ENCODE measurements at places on chromosomes 3 and 15.

- DNase-seq, result no peak
Observed at GRCh38 chr3:157082305-157082982, 77.5 kb downstream of the CCNL1 start.

- DNase-seq, result no peak
Observed at GRCh38 chr15:90570643-90571042, 40.9 kb downstream of the CRTC3 start.

DNA sequence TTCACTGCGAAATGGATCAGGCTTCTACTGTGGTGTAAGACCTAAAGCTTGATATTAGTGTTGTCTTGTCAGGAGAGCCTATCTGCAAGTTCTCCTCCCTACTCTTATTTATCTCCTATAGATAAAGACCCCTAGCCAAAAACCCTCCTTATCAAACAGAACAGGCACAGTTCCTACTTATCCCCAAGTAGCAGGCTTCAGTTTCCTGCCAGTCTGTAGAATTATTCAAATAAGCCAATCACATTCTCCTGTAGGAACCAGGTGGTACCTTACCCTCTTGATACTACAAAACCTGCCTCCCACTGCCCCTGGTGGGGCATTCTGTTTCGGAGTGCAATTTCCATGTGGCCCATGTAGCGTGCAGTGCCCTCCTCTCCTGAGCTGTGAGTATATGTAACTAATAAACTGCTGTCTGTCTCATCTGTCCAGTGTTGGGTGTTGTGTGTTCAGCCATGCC is 28.7 kb downstream of the HDGFL3 start:
- no peak for DNase-seq

GRCh38 chr15:31824024-31824423 is 206.3 kb upstream of the CHRNA7 start:
- no peak for DNase-seq

DNA sequence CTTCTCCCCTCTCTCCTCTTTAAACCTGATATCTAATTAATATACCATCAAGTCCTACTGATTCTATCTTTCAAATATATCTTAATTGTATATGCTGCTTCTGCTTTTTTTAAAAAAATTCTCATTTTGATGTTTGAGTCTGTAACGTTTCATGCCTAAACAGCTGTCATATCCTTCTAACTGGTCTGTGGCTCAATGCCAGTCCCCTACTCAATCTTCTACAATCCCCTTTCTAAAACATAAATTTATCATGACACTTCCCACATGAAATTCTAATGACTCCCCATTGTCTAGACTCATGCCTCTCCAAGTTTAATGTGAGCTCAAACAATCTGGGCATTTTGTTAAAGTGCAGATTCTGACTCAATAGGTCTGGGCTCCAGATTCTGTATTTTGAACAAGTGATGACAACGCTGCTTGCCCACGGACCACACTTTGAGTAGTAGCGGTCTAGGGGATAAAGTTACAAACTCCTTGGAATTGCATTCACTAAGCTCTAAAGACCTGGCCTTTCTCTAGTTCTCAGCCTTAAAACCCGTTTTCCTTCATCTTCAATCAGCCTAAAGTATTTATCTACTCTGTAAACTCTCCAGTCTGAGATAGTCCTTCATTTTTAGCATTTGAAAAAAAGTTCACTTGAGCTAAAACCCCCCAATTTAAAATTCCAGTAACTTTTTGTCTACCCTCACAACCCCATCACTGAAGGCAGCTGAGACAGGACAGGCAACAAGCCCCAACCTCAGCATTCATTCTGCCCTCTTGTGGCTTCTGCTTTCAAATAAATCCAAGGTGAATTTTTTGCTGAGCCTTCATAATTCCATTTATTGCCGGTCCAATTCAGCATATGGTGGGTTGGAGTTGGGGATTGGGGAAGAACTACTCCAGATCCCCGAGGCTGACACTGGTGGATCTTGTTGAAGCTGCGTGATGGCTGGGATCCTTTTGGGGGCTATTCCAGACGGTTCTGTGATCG is 88.1 kb upstream of the THRB start:
- no peak for DNase-seq

- no peak for DNase-seq
Observed at GRCh38 chr3:163587342-163587741, 1491.0 kb downstream of the SI start.

GRCh38 chr3:133113927-133114597 is 75.9 kb downstream of the TMEM108 start:
- no peak for DNase-seq

DNA sequence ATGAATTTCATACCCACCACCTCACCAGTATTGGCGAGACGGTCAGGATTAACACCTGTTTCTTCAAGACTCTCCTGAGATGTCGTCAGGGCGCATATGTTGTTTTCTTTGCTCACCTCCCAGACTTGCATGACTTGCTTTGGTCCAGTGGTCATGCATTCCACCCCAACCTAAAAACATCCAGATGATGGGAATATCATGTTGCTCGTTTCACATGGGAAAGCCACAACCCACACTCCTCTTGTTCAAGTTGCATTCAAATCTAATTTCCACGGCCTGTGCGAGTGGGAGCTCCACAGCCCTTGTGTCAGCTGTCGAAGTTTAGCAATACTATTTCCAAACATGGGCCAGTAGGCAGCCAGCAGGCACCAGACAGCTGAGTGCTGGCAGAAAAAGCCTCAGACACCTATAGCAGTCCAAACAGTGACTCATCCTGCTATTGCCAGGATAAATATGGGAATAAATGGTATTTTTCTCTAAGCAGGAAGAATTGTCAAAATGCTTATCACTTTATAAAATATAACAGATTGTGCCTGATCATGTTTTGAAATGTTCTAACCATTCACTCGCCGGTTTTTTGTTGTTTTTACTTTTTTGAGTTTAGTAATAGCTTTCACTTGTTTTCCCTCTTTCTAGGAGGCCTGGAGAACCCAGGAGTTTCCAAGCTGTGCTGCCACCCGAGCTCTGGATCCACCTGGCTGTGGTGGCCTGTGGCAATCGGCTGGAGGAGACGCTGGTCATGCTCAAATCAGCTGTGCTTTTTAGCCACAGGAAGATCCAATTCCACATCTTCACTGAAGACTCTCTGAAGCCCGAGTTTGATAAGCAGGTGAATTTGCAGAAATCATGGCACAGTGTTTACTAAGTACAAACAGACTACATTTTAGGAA is 20.1 kb downstream of the GXYLT2 start:
- no peak for DNase-seq

DNA sequence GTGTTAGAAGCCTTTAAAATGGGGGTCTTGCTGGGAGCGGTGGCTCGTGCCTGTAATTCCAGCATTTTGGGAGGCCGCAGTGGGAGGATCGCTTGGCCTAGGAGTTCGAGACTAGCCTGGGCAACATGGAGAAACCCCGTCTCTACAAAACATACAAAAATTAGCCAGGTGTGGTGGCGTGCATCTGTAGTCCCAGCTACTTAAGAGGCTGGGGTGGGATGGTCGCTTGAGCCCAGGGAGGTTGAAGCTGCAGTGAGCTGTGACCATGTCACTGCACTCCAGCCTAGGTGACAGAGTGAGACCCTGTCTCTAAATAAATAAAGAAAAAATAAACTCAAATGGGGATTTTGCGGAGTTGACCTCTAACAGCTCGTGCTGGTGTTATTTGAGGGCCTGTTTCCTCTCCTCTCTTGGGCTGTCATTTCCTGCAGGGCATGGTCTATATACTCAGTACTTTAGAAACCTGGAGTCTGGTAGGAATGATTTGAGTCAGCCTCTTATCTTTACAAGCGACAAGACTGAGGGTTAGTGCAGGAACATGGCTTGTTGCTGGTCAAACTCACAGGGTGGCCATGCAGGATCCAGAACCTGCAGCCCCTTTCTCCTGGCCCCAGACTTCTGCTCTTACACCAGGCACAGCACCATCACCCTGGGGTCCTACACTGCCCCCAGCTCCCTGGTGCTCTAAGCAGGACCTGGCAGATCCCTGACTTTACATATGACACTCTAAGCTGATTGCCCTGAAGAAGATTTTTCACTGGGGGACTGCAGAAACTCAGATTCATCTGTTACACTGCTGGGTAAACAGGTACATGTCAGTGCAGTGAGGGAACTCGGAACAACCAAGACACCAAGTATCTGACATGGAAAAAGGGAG is 15.1 kb downstream of the EHD4 start:
- no peak for DNase-seq

DNA sequence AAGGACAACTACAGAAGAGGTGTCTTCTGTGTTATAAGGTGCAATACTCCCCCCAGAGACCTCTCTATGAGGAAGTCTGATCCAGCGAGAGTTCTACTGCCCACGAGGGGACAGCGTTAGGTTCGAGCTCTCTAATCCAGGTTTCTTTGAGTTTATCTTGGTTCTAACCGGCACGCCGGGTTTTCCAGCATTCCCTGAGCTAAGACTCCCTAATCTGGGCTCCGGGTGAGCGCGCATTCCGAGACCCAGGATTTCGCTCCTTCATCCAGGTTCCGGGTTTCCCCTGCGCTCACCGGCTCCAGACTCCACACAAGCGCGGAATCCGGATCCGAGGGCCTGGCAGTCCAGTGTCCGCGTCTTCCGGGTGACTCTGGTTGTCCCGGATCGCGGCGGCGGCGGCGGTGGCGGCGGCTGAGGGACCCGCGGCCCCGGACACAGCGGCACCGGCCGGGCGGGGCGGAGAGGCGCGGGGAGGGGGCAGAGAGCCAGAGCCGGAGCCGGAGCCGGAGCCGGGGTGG is at the start of gene ZNF609:
TSS of gene ZNF609 (plus strand) at position 373 of the 518 bp plus-strand sequence. CDS start 38,842 bp downstream, outside the sequence.
- peak; percentile 94 for DNase-seq

DNA sequence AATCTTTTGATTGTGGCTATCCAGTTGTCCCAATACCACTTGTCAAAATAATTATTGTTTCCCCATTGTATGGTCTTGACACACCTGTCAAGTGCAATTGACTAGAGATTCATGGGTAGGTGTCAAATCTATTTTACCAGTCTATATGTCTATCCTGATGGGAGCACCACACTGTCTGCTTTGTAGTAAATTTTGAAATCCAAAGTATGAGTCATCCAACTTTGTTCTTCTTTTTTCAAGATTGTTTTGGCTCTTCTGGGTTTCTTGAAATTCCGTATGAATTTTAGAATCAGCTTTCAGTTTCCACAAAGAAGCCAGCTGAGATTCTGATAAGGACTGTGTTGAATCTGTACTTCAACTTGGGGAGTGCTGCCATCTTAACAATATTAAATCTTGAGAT is 71.9 kb downstream of the CSNK1G1 start:
- no peak for DNase-seq

DNA sequence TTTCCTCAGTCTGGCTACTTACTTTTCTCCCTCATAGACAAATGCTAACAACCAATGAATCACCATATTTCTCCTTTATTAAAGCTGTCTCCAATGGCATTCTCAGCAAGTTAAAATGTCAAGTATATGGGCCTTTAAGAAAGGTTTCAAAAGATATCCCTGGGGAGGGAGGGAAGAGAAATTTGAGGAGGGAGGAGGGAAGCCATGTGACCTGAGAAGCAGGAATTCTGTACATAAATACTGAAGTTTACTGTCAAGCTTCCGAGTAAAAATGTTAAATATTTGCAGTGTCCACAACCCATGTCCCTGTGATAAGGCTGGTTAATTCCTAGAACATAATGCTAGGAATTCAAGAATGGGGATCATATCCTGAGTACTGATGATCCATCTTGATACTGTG is 175.9 kb downstream of the CNTN4 start:
- no peak for DNase-seq

DNA sequence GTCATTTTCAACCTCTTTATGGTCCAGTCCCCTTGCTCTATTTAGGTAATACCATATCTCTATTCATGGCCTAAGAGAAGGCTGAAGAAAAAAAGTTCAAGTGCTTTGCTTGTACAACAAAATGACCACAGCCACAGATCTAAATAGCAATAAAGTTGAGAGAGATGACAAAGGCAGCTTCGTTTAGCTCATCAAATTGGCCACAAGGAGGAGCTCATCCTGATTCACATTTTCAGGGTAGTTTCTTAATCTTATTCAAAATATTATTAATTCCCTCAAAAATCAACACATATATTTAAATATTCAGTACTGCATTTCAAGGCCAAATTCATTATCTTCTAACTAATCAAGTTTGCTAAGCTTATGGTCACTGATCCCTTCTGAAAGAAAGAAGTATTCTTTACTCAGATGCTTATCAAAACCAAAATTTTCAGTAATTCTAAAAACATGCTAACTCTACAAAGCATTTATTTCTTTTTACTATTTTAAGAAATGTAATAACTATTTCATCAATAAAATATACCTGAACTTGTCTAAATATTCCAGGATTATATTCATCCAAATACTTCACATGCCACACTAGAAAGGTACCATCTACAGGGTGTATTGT is 85.5 kb downstream of the DMXL2 start:
- DNase-seq, result no peak

GRCh38 chr3:133054586-133054985 is 16.4 kb downstream of the TMEM108 start:
- DNase-seq, result no peak

DNA sequence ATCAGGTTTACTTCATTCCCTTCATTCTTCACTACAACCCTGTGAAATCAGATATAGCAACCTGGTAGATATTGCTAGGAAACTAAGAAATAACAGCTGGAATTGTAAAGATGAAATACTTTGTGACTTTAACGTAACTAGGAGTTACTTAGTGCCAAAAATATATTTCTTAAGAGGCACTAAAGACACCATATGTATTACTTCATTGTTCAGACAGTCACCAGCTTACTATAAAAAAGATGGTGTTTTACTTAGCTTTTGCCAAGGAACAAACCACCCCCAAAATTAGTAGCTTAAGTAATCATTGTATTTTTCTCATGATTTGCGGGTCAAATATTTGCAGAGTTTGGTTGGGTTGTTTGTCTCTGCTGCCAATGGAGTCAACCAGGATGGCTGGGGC is 62.5 kb downstream of the PROS1 start:
- no peak for DNase-seq

GRCh38 chr15:67092752-67093503 is 27.5 kb downstream of the SMAD3 start:
- DNase-seq, result no peak

- DNase-seq, result no peak
Observed at GRCh38 chr3:182567700-182568099, 225.6 kb upstream of the ATP11B start.

DNA sequence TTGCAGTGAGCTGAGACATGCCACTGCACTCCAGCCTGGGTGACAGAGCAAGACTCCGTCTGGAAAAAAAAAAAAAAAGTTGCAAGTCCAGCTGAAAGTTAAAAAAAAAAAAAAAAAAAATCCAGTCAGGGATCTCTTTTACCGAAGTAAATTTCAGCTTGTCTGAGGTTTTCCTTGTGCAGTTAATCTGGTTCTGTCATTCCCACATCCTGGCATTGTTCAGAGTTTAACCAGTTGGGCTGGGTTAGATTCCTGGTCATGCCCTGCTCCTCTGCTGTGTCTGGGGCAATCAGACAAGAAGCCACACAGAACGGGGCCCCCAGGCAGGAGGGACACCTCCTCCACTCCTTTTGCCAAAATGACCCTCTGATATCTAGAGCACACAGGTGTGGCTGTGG is 84.1 kb upstream of the KLHL25 start:
- no peak for DNase-seq

DNA sequence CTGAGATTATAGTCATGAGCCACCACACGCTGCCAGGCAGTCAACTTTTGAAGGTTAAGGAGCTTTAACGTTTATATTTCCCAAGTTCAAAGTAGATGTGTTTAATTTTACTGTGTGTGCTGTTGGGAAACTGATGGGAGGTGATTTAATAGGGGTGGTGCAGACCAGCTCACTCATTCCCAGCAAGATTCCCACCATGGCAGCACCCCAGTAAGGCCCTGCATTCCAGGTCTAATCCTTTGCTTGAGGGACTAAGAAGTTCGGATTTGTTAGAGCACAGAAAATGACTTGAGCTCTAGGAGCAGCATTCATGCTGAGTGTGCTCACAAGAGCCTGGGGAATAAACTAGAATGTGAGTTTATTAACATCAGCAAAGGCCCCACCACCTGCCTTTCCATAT is 25.2 kb downstream of the TSEN2 start:
- no peak for DNase-seq

Data from right renal pelvis (tissue), 4 donors.